ENCODE measurements at places on chromosomes 6 and 20.

GRCh38 chr20:23541776-23542175 is 26.5 kb downstream of the CST9L start:
- no peak for DNase-seq

DNA sequence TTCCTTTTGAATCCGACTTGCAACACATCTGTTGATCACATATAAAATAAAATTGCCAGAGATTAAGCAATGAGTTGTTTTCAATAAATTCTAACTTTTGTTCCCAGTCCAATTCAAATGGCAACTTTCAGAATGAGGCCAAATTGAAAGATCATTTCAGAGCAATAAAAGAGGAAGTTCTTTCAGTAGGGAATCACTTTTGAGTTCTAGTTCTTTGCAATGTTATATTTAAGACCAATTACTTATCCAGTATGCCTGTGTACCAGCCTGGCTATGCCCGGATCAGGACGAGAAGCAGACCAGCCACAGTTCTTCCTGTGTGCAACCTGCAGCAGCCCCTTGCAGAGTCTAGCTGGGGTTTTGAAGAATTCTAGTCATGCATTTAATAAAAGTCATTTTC is 232.5 kb downstream of the BTBD9 start:
- no peak for DNase-seq

DNA sequence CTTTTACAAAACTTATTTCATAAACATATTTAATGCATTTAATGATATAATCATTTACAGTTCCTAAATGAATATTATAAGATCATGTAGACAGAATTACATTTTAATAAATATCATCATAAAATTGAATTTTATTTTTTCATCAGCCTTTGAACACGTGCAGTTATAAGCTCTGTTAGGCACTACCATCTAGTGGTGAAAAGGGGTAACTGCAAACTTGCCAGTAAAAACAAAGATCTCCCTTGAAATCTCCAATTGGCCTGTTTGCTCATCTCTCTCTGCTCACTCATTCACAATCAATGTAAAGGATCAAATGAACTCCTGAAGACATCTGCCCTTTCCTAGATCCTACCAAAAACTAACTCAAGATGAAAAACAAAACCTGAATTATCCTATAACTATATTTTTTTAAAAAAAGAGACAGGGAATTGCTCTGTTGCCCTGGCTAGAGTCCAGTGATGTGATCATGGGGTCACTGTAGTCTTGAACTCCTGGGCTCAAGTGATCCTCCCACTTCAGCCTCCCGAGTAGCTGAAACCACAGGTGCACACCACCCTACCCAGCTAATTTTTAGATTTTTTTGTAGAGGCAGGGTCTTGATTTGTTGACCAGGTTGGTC is 31.7 kb downstream of the SAMHD1 start:
- peak; percentile 69 for DNase-seq

GRCh38 chr6:33217246-33217645 is 8.9 kb downstream of the RING1 start:
- no peak for DNase-seq

DNA sequence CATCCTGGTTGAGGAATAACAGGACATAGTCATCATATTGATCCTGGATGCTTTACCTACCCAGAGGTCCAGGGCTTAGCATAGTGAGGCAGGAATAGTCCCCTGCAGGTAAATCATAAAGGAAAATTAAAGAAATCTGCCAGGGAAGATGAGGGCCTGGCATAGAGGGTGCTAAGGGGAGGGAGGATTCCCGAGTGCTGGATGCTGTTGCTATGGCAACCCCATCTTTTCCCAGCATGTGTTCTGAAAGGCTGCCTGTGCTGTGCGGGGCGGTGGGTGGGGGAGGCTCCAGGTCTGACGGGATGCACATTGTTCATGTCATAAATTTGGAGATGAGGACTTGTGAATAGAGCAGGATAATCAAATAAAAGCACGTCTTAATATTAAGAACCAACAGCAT is 212.6 kb upstream of the PCSK2 start:
- DNase-seq = no peak

DNA sequence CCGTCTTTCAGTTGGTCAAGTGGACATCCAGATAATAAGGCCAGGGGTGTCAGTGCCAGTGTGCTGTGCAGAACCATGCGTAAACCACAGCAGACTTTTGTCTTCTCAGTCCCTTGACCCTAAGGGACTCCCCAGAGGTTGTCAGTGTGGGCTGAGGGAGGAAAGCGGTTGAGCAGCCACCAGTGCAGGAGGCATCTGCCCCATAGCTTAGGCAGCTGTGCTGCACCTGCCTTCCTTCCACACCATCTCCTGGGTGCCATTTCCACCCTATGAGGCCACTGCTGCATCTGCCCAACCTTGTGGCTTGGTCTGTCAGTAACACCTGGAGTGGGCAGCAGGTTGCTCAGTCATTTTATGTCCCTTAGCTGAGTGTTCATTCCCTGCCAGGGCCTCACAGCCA is 26.0 kb downstream of the PRPF6 start:
- no peak for DNase-seq

DNA sequence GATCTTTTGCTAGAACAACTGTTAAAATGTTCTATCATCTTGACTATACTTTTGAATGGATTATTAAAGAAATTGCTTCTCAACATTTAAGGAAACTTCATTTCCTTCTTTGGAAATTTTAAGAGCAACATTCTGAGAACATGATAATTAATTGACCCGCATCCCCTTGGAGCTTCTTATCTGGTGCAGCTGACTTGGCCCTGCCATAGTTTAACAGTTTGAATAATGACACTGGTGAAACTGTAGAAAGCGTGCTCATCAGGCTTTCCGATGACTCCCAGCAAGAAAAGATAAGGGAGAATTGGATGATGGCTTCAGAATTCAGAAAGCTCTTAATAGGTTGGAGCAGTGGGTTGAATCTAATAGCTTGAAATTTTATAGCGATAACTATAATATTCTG is 38.1 kb downstream of the SNX9 start:
- no peak for DNase-seq

DNA sequence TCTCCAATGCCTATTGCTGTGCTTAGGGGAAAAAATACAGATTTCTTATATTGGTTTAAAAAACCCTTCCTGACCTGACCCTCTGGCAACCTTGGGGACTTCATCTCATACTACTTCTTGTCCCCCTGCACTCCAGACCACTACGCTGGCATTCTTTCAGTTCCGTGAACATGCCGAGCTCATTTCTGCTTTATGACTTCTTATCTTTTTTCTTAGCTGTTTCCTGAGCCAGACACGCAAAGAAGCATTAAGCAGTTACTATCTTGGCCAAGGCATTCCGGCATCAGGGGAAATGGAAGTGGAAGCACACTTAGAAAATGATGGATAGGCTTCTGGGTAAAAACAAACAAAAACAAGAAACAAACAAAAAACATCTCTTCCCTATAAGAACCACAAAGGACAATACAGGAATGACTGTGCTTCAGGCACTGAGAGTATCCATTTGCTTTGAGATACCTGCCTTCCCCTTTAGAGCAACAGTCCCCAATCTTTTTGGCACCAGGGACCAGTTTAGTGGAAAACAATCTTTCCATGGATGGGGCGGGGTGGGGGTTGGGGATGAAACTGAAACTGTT is 4.4 kb upstream of the CCDC28A start:
- DNase-seq = no peak

- DNase-seq = no peak
Observed at GRCh38 chr6:122553697-122554096, 56.5 kb upstream of the PKIB start.

DNA sequence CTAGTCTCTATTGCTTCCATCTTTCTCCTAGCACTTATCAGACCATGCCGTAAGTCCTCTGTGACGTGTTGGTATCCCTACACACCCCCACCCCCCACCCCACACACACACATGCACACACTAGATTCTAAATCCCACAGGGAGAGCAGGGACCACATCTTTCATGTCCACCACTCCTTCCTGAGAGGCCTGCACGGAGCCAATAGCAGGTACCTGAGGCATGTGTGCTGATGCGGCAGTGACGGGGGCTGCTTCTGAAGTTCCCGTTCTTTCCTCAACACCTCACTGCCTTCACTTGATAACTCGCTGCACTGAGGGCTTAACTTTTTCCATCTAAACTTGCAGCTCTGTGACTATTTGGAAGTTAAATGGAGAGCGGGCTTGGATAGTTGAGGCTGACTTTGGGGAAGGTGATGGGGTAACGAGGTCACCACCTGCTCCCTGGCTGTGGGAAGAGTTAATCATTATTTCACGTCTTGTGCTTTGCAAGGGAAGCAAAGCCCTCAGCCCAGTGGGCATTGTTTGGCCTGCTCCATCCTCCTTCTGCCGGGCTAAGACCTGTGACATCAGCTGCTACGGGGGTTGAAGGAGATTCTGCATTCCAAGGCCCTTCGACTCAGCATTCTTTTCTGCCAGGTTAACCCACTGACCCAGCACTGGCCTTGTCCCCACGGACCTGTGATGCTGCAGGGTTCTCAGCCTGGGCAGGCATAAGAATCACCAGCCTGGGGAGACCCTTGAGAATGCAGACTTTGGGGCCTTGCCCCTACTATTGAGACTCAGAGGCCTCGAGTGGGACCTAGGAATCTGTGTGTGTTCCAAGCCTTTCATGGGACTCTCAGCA is 187.8 kb downstream of the ANKRD60 start:
- DNase-seq = no peak

DNA sequence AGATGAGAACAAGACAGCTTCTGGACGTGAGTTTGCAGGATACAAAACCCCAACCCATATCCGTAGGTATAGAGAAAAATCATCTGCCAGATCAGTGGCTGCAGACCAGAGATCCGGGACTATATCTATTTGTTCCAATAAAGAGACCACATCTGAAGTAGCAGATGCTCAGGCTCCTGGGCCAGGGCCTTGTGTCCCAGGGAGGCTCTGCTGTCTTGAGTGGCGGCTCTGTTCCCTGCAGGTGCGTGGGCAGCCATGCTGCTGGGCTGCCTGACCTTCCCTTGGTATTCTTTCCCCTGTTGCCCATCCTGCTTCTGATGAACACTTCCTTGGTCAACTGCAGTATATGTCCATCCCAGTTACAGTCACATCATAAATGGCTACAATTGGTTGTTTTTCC is 34.9 kb downstream of the ERMARD start:
- no peak for DNase-seq
